ENCODE measurements at places on chromosomes 16 and 17. TPM values are rescaled to one million over a fixed set of nuclear protein-coding genes. Genes with fewer than 3 reads are reported as not detected.

The ZNF624 gene
- total RNA-seq: 3.1 TPM

DNA sequence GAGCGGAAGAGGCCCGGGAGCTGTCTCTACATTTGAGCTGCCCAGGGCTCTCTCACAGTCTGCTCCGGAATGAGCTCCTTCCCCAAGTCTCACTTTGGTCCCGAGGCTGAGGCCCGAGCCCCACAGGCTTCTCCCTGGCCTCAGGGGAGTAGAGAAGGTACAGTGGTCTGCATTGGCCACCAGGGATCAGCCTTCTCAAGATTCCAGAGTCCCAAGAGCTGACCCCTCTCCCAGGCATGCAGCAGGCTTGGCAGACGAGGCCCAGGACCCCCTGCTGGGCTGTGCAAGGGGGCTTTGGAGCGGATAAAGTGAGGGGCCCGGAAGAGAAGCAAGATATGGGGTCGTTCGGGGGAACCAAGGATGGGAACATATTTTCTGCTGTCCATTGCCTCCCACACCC is 3.1 kb downstream of the PRSS27 start:
- H3K4me3 ChIP-seq: no peak overlapping the region
- no peak for DNase-seq
- H3K36me3 ChIP-seq: no peaks in the 10 kb centered on the region
- no peak overlapping the region for H3K27ac ChIP-seq
- no peaks in the 10 kb centered on the region for H3K4me1 ChIP-seq
- H3K27me3 ChIP-seq: peaks cover 6% of the 10 kb centered on the region

- no peaks in the 10 kb centered on the region for H3K36me3 ChIP-seq
- no peaks in the 10 kb centered on the region for H3K27me3 ChIP-seq
- H3K4me3 ChIP-seq: peak overlapping the region; percentile 95
- H3K4me1 ChIP-seq: peaks cover 41% of the 10 kb centered on the region
- peak overlapping the region; percentile 94 for H3K27ac ChIP-seq
Observed at GRCh38 chr17:61863801-61864126, 436 bp upstream of the BRIP1 start.

The BCL6B gene
- total RNA-seq: not detected

- peaks cover 13% of the 10 kb centered on the region for H3K4me1 ChIP-seq
- H3K36me3 ChIP-seq: no peaks in the 10 kb centered on the region
- peaks cover 7% of the 10 kb centered on the region for H3K27me3 ChIP-seq
- H3K4me3 ChIP-seq: no peak overlapping the region
- DNase-seq: no peak
Observed at GRCh38 chr17:41308251-41308917, 725 bp downstream of the KRTAP16-1 start.
